ENCODE measurements at places on chromosomes 7 and 10.

DNA sequence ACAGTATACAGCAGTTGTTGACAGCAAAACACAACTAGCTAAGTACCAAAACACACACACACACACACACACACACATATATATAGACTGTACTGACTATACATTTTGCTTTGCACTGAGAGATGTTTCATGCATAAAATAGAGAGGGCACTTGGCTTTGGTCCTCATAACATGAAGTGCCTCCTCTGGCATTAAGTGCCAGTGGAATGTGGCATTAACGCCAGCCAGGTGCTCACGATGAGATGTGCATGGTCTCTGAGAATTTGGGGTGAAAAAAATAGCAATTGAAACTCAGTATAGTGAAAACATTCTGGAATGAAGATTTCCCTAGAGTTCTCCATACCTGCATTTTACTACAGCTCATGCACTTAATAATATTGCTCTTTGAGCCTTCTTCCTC, 70.0 kb upstream of the INSYN2A start:
- DNase-seq: no peak

DNA sequence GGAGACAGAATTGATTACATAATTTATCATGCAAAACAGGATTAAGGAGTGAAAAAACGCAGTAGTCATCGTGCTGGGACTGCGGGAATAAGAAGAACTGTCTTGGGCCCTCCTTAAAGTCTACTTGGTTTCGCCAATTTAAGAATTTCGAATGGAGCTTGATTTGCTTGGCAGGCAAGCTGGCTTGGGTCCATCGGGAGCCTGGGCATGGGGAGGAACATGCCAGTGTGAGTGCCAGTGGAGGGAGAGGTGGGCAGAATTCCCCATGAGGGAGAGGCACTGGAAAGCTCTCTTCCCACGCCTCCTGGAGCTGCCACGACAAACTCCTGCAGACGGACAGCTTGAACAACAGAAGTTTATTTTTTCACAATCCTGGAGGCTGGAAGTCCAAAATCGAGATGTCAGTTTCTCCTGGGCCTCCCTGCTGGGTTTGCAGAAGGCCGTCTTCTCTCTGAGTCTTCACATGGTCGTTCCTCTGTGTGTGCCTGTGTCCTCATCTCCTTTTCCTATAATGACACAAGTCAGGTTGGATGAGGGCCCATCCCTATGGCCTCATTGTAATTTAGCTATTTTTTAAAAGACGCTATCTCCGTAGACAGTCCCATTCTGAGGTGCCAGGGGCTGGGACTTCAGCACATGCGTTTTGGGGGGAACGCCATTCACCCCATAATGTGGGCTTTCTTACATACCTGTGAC, 528.7 kb upstream of the DPP6 start:
- DNase-seq: no peak

DNA sequence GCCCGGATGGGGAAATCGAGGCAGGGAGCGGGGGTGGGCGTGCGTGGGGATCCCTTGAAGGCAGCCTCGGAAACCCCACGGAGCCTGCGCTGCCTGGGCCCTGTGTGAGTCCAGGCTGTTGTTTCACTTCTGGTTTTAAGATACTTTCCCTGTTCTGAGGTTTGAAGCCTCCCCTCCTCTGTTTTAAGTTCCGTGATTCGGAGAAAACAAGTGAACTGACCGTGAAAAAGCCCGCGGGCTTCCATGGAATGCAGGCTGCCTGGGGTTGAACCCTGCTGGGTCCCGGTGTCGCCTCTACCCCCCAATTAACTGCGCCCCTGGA, 401 bp downstream of the LRRC27 start:
- DNase-seq: no peak

- no peak for DNase-seq
Observed at GRCh38 chr7:84324136-84324630, 129.6 kb upstream of the SEMA3A start.

Data from pancreas (tissue), 10 donors.